NCI-H2107 (cell line): ENCODE measurements at places on chromosomes 5 and 9.

- no peak for DNase-seq
Measured at GRCh38 chr5:38373743-38374142, 115.4 kb downstream of the EGFLAM start.

- DNase-seq, result no peak
Measured at GRCh38 chr9:18824095-18824666, 208.8 kb downstream of the SAXO1 start.

DNA sequence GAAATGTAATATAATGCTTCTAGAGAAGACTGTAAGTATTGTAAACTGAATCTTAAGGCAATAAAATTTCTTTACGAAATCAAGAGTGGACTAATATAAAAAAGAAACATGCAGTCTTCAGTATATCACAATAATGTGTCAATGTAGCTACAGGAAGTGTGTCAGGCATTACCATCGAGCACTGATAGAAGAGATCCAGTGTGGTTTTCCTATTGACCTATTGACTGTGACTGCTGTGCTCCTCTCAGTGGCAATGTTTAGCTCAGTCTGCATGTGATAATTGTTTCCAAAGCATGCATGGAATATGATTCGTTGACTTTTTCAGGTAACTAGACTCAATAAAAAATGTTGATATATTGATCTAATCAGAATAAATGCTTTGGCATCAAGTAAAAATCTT is 20.3 kb upstream of the PCSK1 start:
- no peak for DNase-seq

DNA sequence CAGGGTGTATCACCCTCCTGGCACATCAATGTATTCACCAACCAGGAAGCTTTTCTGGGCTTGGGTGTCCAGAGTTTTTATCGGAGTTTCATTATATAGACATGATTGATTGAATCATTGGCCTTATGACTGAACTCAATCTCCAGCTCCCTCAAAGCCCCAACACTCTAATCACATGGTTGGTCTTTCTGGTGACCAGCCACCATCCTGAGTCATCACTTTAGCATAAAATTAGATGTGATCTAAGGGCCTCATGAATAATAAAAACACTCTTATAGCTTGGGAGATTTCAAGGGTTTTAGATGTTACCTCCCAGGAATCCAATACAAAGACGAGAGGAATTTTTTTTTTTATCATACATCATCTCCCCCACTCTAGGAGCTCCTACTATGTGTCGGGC is 7.7 kb upstream of the PBX3 start:
- no peak for DNase-seq

GRCh38 chr5:192970-193831 is 1.9 kb downstream of the LRRC14B start:
- DNase-seq, result no peak

GRCh38 chr5:79107020-79107796 is 4.4 kb upstream of the BHMT start:
- no peak for DNase-seq
